ENCODE measurements at places on chromosomes 6 and 20.

DNA sequence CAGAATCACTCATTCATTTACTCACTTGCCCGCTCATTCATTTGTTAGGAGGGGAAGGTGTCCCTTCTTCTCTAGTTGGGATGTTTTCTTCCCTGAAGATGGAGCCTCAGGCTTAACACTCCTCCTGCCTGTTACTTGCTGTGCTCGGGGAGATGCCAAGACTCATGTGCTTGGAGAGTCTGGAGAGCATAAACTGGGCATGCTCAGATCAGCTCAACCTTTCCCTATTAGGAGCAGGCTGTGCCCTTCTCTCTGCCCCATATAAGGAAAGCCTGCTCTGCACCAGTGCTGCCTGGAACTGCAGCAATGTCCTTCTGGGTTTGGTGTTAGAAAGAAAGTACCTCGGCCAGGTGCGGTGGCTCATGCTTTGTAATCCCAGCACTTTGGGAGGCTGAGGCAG lies 18.0 kb upstream of the UBE2V1 start:
- DNase-seq: no peak

- DNase-seq: no peak
Measured at GRCh38 chr6:166650824-166651807, 24.1 kb upstream of the RPS6KA2 start.

DNA sequence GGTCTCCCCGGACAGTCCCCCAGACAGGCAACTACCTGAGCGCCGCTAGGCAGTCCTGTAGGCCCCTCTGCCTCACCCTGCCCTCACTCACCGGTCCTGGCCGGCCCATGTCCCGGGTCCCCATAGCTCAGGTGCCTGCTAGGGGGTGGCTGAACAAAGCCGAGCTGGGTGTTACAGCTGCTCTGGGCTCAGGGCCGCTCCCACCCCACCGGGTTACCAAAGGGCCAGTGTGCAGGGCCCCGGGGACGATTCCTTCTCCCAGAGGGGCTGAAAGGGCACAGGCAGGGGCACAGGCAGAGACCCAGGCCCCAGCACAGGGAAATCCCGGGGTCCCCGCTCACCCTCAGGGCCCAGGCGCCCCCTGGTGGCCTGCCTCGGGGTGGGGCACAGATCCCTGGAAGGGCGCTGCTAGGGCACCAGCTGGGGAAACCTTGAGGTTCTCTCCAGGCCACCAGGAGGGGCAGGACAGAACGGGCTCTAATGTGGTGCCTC lies 118.4 kb downstream of the GRM4 start:
- DNase-seq: peak; percentile 69

DNA sequence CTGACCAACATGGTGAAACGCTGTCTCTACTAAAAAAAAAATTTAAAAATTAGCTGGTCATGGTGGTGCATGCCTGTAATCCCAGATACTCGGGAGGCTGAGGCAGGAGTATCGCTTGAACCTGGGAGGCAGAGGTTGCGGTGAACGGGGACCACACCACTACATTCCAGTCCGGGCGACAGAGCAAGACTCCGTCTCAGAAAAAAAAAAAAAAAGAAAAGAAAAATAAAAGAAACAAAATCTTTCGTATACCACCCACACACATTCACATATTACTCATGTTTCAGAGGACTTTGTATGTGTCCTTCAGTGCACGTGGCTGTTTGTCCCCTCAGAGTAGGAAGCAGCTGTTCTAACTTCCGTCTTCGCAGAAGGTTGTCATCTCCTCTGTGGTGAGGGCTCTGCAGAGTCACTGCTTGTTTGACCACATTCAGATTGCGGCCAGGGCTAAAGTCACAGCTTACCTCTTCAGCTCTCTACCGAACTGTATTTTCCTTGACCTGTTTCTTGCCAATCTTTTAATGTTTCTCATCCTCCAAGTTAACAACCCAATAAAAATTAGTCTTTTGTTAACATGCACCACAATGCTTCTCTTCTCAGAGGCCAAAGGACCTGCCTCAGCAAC lies 36.6 kb upstream of the HIVEP1 start:
- DNase-seq: peak; percentile 14
